NCI-H1417 (cell line): ENCODE measurements at places on chromosomes 1 and 21.
A peak's percentile ranks its signal among the peaks of the same experiment; 100 is the strongest.

- DNase-seq: no peak
Observed at GRCh38 chr1:54928327-54928726, 41.3 kb upstream of the DHCR24 start.

DNA sequence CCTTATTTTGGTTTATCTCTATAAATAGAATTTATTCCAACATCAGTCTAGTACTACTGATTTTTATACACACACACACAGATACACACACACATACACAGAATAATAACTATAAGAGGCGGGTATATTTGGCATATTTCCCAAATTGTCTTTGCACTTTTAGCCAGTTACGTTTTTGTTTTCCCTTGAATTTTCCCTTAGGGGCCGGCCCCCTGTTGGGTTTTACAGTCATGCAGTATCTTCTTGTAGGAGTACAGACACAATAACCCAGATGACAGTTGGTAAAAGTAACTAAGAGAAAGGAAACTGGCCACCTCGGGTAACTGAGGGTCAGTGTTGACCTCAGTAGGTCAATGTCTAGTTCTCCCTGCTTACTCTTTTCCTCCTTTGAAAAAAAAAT lies 50.9 kb downstream of the DISP1 start:
- peak; percentile 47 for DNase-seq

DNA sequence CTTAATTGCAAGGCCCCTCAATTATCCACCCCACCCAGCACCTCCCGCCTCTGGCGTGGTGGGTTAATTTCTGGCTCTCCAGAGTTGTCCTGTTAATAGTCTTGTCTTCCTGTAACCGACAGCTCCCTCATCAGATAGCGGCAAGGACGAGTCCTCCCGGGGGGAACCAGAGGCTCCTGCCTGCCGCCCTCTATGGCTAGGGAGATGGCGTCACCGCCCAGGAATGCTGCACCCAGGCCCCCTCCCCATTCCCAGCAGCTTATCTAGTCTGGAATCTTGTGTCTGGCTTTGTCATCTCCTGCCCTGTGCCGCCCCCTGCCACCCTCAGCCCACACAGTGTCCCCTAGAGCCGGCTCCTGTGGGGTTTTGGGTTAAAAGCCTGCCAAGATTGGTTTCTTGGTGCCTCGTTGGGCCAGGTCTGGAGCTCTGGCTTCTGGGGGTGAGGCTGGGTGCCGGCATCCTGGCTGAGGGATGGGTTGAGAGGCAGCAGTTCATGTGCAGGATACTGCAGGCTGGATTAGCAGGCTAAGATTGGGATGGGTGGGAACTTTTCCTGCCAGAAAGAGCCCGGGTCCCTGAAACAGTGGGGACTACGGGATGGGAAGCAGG lies 48.8 kb downstream of the EDN2 start:
- no peak for DNase-seq

GRCh38 chr1:52867087-52867863 lies 24.7 kb downstream of the ZYG11A start:
- no peak for DNase-seq

- no peak for DNase-seq
Observed at GRCh38 chr1:36531833-36532232, 49.1 kb upstream of the CSF3R start.

DNA sequence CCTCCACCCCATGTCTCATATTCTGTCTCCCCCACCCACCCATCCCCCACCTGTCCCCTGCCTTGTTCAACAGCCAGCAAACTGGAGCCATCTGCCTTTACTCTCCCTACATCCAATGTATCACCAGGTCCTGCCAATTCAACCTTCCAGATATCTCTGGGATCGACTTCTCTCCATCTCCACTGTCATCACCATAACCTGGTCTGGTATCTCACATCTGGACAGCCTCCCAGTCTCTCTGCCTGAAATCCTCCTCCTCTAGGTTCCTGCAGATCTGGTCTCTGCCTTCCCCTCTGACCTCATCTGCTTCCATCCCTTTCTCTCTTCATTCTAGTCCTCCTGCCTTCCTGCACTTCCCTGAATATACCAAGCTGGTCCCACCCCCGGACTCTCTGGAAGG lies 22.2 kb upstream of the CDCA8 start:
- no peak for DNase-seq

DNA sequence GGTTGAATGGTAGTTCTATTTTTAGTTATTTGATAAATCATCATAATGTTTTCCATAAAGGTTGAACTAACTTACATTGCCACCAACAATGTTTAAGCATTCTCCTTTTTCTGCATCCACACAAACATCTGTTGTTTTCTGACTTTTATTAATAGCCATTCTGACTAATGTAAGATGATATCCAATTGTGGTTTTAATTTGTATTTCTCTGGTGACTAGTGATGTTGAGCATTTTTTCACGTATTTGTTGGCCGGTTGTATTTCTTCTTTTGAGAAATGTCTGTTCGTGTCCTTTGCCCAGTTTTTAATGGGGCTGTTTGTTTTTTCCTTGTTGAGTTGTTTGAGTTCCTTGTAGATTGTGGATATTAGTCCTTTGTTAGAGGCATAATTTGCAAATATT lies 24.6 kb upstream of the SLC35F3 start:
- no peak for DNase-seq

GRCh38 chr1:229094476-229095311 lies 176.2 kb upstream of the RAB4A start:
- DNase-seq: no peak

- DNase-seq: no peak
Observed at GRCh38 chr1:241677201-241677600, 25.1 kb downstream of the WDR64 start.

DNA sequence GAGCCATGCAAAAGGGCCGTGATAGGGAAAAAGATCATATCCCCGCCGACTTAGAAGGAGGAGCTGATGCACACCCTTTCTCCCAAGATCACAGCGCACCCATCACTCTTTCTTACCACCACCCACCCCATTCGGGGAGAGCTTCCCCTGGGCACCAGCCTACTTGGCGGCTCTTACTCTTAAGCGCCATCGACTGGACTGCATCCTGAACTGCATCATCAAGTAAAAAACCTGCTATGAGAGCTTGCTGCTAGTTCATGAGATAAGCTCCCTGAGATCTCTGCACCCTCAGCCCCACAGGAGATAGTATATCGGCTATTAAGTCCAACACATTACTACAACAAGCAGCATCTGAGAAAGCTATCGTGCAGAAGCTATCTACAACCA lies 125.1 kb downstream of the BARHL2 start:
- DNase-seq: no peak

GRCh38 chr1:157103268-157103667 lies 3.7 kb upstream of the ETV3L start:
- DNase-seq: no peak

DNA sequence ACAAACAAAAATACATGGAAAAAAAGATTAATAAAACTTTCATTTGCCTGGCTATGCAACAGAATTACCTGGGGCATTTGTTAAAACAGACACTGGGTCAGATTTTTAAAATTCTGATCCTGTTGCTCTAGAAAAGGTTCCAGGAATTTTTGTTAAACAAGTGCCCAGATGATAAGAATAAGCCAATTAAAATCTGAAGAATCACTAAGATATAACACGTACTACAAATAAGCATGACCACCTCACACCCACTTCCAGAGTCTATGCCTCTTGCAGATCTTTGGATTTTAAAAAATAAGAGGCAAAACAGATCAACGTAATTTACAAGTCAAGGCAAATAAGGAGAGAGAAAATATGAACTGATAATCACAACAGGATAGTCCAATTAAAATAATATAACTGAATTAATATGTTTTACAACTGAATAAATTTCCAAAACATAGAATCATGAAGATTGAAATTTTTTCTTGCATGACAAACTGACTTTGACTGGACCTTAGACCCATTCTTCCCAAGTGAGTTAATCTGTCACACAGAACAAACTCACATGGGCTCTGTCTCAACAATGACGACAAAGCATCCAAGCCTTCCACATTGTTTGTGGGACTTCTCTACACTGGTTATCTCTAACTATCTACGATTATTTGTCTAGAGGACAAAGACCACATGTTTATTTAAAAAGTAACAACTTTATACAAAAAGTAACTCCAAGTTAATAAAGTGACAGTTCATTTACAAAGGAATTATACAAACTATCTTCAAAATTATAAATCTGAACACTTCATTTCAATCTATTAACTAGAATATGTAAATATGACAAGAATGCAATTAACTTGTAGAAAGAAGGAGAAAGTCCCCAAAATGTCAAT lies 56.9 kb downstream of the COP1 start:
- DNase-seq: no peak

DNA sequence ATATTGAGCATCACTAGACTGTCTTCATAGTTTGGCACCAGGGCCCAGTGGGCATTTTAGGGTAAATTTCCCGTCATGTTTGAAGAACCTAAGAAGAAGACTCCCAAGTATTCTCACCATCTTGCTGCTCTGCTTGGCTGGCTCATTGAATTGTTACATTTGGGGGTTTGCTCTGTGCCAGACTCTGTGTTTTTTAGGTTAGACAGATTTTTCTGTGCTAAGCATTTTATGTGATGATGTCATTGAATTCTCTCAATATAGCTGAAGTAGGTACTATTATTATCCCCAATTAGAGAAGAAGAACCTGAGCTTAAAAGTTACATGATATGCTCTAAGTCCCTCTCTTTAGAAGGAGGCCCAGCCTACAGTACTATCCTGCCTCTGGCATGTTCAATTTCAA lies 28.0 kb upstream of the DNASE2B start:
- peak; percentile 47 for DNase-seq

GRCh38 chr1:66400660-66401059 lies 133.3 kb upstream of the SGIP1 start:
- no peak for DNase-seq

- DNase-seq: no peak
Observed at GRCh38 chr1:18700530-18700929, 69.9 kb downstream of the PAX7 start.

GRCh38 chr21:45170987-45171386 lies 96.6 kb downstream of the ADARB1 start:
- DNase-seq: no peak

- no peak for DNase-seq
Observed at GRCh38 chr1:19300211-19300610, 11.6 kb upstream of the AKR7A3 start.

DNA sequence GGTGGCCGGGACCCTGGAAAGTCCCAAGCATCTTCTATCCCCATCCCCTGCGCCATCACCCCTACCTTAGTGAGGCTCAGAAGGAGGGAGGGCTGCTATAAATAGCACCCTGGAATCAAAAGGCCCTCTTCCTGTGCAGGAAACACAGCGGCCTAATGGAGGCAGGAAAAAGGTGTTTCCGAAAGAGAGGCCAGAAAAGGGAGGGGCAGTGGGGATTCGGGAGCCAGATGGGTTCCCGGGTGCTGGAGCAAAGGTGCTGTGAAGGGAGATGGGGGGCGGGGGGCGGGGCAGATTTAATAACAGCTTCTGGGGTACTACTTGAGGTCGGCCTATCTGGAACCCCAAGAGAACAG lies 16.6 kb downstream of the NAV1 start:
- DNase-seq: no peak

- DNase-seq: no peak
Observed at GRCh38 chr21:31887391-31887841, 14.6 kb downstream of the HUNK start.

GRCh38 chr1:10495475-10495817 lies 20.7 kb downstream of the PEX14 start:
- DNase-seq: no peak

GRCh38 chr1:202397256-202397655 lies 48.8 kb downstream of the PPP1R12B start:
- no peak for DNase-seq

DNA sequence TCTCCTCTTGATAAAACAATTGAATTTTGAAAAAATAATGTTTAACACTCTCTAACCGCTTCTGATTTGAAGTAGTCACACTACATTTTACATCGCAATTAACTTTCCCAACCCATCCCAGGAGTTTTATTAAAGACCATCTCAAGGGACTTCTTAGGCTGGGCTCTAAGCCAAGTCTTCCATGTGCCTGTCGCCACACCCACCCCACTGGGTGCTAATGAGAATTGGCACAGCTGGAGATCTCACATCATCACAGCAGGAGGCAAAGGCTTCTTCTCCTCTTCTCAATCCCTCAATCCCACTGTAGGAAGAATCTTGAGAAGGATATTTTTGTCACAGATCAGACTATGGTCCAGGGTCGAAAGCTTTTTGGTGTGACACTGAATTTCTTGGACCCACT lies 328.9 kb downstream of the NUF2 start:
- DNase-seq: peak; percentile 69

GRCh38 chr1:28371010-28371377 lies 1.5 kb downstream of the PHACTR4 start:
- no peak for DNase-seq

- DNase-seq: no peak
Observed at GRCh38 chr1:26582836-26583460, 53.4 kb downstream of the RPS6KA1 start.

DNA sequence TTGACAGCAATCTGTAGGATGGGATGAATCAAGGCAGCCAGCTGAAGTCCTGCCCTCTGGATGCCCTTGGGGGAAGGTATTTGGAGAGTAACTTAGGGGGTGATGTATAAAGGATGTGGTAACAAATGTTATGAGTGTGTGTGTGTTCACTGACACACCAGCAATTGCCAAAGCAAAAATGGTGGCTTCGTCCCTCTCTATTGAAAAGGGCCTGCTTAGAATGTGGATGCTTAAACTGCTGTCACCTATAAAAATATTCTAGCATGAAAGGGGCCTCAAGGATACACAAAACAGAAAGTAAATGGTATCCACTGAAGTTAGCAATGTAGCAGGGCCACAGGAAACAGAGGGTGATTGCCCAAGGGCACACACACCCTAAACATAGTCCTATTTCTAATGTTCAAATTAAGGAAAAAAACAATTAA lies 15.1 kb upstream of the AIM2 start:
- DNase-seq: no peak

GRCh38 chr1:28127617-28128257 lies 39.3 kb upstream of the EYA3 start:
- no peak for DNase-seq

GRCh38 chr1:112509005-112509659 lies 367 bp downstream of the WNT2B start:
- no peak for DNase-seq

GRCh38 chr1:147046189-147046862 lies 108.2 kb downstream of the NBPF12 start:
- DNase-seq: no peak

DNA sequence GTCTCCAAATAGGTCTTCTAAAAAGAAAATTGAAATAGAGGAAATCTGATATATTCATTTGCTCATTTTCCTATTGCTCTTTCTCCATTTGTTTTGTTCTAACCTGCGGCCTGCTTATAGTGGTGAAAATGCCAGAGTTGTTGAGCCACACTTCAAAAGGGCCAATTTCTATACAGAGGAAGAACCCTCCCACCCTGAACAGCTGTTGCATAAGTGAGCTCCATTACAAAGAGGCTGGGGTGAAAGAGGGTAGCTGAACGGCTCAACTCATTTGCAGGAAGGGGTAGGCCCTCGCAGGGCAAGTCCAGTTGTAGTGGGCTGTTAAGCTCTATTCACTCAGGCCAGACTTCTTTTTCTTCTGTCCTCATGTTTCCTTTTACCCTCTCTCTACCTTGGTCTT lies 8.8 kb downstream of the ADCY10 start:
- no peak for DNase-seq

DNA sequence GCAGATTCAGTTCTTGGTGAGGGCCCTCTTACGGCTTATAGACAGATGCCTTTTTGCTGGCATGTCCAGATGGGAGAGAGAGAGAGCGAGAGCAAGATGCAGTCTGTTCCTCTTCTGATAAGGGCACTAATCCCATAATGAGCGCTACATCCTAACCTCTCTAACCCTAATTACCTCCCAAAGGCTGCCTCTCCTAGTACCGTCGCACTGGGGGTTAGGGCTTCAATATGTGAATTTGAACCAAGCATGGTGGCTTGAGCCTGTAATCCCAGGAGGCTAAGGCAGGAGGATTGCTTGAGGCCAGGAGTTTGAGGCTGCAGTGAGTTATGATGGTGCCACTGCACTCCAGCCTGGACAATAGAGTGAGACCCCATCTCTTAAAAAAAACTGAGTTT lies 10.5 kb upstream of the SDE2 start:
- no peak for DNase-seq
